ENCODE measurements at places on chromosomes 5 and 9.

DNA sequence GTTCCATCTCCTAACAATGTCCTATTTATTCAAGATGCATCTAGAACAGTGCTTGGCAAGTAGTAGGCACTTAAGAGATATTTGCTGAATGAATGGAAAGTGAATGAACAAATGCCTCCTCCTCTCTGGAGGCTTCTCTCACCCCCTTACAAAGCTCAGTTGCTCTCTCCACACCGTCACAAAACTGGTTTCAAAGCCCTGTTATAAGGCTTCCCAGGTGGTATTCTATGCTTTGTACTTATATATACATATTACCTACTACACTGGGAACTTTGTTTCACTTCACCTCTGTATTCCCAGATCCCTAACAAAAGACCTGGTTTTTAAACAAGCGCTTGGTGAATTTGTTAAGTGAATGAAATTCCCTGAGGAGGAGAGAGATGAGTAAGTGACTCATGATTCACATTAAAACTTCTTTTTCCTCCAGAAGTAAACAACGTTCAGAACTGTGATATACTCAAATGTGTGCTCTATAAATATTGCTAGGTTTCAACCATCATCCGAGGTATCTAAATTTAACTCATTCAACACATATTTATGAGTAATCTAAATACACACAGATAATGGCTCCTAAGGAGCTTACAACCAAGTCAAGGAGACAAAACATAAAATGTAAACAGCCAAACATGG is 36.0 kb downstream of the DENND1A start:
- no peak for DNase-seq

- no peak for DNase-seq
These were observed 36.1 kb upstream of the CCNG1 start for GRCh38 chr5:163401271-163401670.

DNA sequence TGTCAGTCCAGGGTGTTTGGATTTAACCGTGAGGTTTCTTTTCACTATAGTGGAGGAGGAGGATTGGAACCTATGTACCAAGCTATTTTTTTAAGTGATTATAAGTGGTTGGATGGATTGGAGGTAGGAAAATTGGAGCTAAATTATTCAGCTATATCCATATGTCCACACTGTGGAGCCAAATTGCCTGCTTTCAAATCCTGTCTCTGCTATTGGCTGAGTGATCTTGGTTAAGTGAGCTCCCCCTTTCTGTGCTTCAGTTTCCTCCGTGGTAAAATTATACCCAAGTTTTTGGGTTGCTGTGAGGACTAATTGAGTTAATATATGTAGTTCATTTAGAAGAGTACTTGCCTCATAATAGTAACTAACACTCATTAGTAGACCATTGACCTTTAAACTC is 2.5 kb downstream of the CENPP start:
- no peak for DNase-seq

GRCh38 chr5:65142511-65143011 is 339.2 kb downstream of the ADAMTS6 start:
- no peak for DNase-seq

All from aorta (tissue), 5 donors.